ENCODE measurements at places on chromosomes 1 and 21. TPM values are rescaled to one million over a fixed set of nuclear protein-coding genes. Genes with fewer than 3 reads are reported as not detected.

DNA sequence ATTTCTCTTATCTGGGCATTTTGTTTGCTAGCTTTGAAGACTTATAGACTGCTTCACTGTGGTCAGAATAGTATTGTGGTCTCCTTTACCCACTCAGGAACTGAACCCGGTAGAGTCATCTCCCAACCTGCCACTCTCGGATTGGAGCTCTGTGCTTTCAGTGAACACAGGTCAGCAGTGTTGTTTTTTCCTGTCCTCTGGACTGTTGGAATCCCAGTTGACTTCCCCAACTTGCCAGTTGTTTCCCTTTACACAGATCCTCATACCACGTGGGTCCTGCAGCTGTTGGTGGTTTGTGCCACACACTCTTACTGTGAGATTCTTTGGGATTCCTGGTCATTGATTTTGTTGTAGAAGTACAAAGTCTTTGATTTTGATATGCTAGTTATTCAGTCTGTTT is 214.1 kb downstream of the DYRK1A start:
- no peak overlapping the region for H3K27ac ChIP-seq
- H3K36me3 ChIP-seq, result peaks cover 4% of the 10 kb centered on the region
- H3K4me3 ChIP-seq, result no peak overlapping the region

GRCh38 chr1:22380024-22380785 is 71.4 kb upstream of the ZBTB40 start:
- no peak overlapping the region for H3K27ac ChIP-seq
- no peaks in the 10 kb centered on the region for H3K4me1 ChIP-seq
- H3K27me3 ChIP-seq, result peaks cover 30% of the 10 kb centered on the region
- no peak for DNase-seq
- no peaks in the 10 kb centered on the region for H3K36me3 ChIP-seq

The TEKT2 gene
- total RNA-seq, result not detected

- peak; percentile 75 for DNase-seq
- H3K36me3 ChIP-seq, result no peaks in the 10 kb centered on the region
- H3K4me1 ChIP-seq, result peaks cover 5% of the 10 kb centered on the region
- H3K27ac ChIP-seq, result no peak overlapping the region
- H3K4me3 ChIP-seq, result no peak overlapping the region
These were observed 41.0 kb downstream of the MYOM3 start for GRCh38 chr1:24070821-24071393.

DNA sequence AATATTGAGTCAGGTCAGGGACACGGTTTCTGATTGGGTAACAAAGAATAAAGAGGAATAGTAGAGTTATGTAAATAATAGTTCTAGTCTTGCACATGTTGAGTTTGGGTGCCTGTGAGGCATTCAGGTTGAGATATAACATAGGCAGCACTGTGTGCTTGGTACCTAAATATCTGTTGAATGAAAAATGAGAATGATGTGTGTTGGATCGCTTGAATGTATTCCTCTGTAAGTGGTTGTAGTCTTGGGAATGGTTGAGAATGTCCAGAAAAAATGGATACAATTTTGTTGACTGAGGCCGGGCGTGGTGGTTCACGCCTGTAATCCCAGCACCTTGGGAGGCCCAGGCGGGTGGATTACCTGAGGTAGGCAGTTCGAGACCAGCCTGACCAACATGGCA is 116.3 kb upstream of the HNRNPU start:
- peaks cover 1% of the 10 kb centered on the region for H3K36me3 ChIP-seq
- H3K4me1 ChIP-seq, result no peaks in the 10 kb centered on the region
- H3K4me3 ChIP-seq, result no peak overlapping the region
- H3K27ac ChIP-seq, result no peak overlapping the region
- H3K27me3 ChIP-seq, result no peaks in the 10 kb centered on the region

The PTAFR gene
- 0.29 TPM for total RNA-seq

DNA sequence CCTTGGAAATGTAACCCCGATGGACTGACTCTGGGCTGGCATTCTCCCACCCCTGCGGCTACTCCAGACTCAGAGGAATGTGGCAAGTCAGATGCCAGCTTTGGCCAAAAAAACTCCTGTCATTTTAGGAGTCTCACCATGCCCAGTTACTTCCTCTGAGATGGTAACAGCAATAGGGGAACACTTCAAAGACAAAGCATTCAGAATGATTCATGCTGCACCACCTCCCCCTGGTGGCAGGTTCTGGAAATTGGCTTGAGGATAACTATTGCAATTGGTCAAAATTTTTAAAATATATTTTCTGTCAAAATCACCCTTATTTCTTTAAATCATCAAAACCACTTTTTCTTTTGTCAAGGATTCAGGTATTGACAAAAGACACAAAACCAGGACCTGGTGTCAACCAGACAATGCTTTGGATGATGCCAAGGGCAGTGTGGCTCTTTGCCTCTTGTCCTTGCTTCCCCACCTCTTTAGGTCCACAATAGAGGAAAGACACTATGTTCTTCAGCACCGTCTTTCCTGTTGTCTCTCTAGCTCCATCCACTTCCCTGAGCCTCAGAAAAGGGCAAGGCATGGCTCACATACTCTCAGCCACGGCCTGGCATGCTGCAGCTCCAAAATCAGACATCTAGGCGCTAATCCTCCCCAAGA is 9.9 kb upstream of the CDCA8 start:
- peak overlapping the region; percentile 37 for H3K4me3 ChIP-seq
- peaks cover 17% of the 10 kb centered on the region for H3K36me3 ChIP-seq
- H3K4me1 ChIP-seq, result peaks cover 8% of the 10 kb centered on the region
- peak; percentile 69 for DNase-seq

- no peak overlapping the region for H3K4me3 ChIP-seq
- peaks cover 20% of the 10 kb centered on the region for H3K4me1 ChIP-seq
- H3K36me3 ChIP-seq, result peaks cover 7% of the 10 kb centered on the region
- no peaks in the 10 kb centered on the region for H3K27me3 ChIP-seq
These were observed 75.9 kb downstream of the KIF1B start for GRCh38 chr1:10286244-10286643.

GRCh38 chr21:25569711-25570110 is 37.6 kb downstream of the MRPL39 start:
- peaks cover 31% of the 10 kb centered on the region for H3K27me3 ChIP-seq
- peak overlapping the region; percentile 96 for H3K4me3 ChIP-seq
- H3K27ac ChIP-seq, result peak overlapping the region; percentile 97
- peaks cover 62% of the 10 kb centered on the region for H3K4me1 ChIP-seq
- peaks cover 87% of the 10 kb centered on the region for H3K36me3 ChIP-seq
- DNase-seq, result no peak

DNA sequence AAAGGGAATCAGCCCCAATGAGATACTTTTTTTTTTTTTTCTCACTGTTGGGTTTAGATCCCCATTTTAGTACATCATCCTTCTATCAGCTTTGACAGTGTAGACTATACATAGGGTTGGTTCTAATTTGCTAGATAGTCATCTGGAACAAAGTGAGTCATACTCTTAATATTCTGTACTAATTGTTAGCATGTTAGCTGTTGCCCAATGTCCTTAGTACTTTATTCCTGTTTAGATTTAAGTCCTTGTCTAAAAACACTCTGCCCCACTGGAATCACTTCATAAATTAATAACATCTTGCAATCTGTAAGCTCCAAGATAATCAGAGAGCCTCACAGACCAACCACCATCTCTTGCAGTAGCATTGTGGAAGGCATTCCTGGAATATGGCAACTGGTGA is 209.8 kb upstream of the KIAA0040 start:
- H3K4me3 ChIP-seq, result no peak overlapping the region
- H3K27me3 ChIP-seq, result no peaks in the 10 kb centered on the region
- H3K4me1 ChIP-seq, result no peaks in the 10 kb centered on the region
- no peak overlapping the region for H3K27ac ChIP-seq
- no peak for DNase-seq

GRCh38 chr1:77139389-77139788 is 79.8 kb downstream of the PIGK start:
- no peak overlapping the region for H3K4me3 ChIP-seq
- DNase-seq, result no peak
- H3K27me3 ChIP-seq, result no peaks in the 10 kb centered on the region
- peaks cover 2% of the 10 kb centered on the region for H3K4me1 ChIP-seq
- peaks cover 3% of the 10 kb centered on the region for H3K36me3 ChIP-seq

GRCh38 chr1:212884592-212884991 is 26.5 kb downstream of the FLVCR1 start:
- no peak for DNase-seq
- no peaks in the 10 kb centered on the region for H3K4me1 ChIP-seq
- no peaks in the 10 kb centered on the region for H3K27me3 ChIP-seq
- peaks cover 12% of the 10 kb centered on the region for H3K36me3 ChIP-seq

The HIVEP3 gene
- 19.4 TPM for total RNA-seq

The WNT9A gene
- not detected for total RNA-seq

- no peaks in the 10 kb centered on the region for H3K27me3 ChIP-seq
- DNase-seq, result no peak
- H3K36me3 ChIP-seq, result no peaks in the 10 kb centered on the region
- no peaks in the 10 kb centered on the region for H3K4me1 ChIP-seq
- H3K27ac ChIP-seq, result no peak overlapping the region
These were observed 108.8 kb downstream of the NRIP1 start for GRCh38 chr21:14955936-14956520.

GRCh38 chr1:176188604-176189003 is 18.5 kb downstream of the COP1 start:
- peak overlapping the region; percentile 34 for H3K27ac ChIP-seq
- no peak for DNase-seq
- H3K27me3 ChIP-seq, result no peaks in the 10 kb centered on the region
- H3K4me3 ChIP-seq, result no peak overlapping the region
- H3K4me1 ChIP-seq, result peaks cover 66% of the 10 kb centered on the region

DNA sequence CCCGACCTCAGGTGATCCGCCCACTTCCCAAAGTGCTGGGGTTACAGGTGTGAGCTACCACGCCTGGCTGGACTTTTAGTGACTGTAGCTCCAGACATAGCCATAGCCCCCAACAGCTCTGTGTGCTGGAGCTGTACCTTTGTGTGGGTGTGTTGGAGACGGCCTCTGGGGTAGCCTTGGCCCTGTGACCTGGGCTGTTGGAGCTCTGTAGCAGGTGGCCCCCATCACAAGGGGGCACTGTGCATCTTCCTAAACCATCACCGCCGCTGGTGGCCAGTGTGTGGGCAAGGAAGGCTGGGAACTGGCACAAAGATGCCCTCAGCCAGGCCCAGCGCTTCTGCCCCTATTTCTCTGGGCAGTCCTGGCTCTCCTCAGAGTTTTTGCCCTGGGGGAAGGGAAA is 38.4 kb upstream of the FOXO6 start:
- H3K4me3 ChIP-seq, result no peak overlapping the region
- H3K36me3 ChIP-seq, result no peaks in the 10 kb centered on the region
- H3K27me3 ChIP-seq, result no peaks in the 10 kb centered on the region
- no peaks in the 10 kb centered on the region for H3K4me1 ChIP-seq
- DNase-seq, result peak; percentile 35

DNA sequence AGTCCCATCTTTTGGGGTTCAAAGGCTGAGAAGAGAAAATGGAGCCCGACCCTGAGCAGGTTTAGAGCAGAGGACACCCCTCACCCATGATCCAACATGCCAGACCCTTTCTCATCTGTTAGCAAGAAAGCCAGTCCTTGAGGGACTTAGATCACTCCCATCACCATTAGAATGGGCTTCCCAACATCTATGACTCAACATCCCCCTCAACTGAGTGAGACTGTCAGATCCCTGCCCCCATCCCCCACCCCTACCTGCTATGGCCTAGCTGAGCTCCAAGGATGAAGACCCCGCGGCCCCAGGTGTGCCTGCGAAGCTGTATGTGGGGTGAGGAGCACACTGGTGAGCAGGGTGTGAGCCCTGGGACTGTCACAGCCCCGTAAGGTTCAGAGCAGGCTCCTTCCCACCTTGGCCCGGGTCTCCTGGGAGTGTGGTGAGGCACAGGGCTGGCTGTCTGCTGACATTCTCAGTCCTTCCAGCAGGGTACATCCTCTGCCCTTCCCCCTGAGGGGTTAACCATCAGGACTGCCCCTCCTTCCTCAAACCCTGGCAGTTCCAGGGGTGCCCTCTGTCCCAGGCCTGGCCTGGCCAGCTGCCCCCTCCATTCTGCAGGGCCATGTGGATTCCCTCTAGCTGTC is 21.4 kb upstream of the BLACAT1 start:
- peaks cover 30% of the 10 kb centered on the region for H3K27me3 ChIP-seq
- no peak for DNase-seq
- peaks cover 8% of the 10 kb centered on the region for H3K36me3 ChIP-seq
- H3K4me3 ChIP-seq, result no peak overlapping the region

The MMP23B gene
- total RNA-seq, result 2.3 TPM

DNA sequence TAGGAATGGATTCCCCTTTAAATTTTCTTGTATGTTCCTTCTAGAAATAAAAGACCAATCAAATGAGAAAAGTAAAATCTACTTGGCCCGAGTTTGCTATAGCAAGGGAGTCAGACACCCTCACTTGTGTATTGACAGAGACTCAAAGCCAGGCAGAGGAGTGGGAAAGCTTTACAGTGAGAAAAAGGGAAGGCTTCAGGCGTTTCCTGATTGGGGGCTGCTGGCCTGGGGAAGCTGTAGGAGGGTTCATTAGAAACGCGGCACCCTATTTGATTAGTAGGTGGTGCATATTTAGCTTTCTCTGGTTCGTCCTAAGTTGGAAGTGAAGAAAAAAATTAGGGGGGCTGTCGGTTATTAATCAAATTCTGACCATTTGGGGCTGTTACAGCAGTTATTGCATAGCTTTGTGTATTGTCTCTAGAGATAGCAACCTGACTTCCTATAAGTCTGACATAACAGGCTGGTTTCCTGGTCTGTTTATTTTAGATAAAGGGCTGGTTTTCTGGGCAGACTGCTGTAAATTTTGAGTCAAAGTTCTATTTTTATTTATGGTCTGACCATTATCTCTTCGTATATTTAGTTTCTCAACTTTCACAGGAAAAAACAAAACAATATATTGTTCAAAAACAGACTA is 10.0 kb downstream of the SLC25A24 start:
- no peak for DNase-seq
- no peaks in the 10 kb centered on the region for H3K27me3 ChIP-seq
- H3K4me3 ChIP-seq, result no peak overlapping the region
- H3K36me3 ChIP-seq, result peaks cover 25% of the 10 kb centered on the region
- H3K27ac ChIP-seq, result no peak overlapping the region

DNA sequence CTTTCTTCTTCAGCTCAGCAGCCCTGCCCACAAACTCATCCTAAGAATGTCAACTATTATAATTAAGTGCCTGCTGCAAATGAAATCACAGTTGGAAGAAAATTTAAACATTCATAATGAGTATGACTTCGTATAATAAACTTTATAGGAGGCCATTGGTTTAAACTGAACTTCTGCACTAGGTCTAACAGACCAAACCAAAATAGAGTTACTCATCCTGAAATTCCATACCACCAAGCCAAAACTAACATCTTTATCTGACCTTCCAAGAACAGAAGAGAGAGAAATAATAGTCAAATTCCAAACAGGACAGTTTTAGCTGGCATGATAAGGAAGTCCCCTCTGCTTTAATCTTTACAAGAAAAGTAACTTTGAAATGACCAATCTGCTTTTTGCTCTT is 472.4 kb upstream of the PRMT6 start:
- no peak overlapping the region for H3K27ac ChIP-seq
- H3K27me3 ChIP-seq, result no peaks in the 10 kb centered on the region
- no peak for DNase-seq
- H3K4me3 ChIP-seq, result no peak overlapping the region
- no peaks in the 10 kb centered on the region for H3K4me1 ChIP-seq
